Cerebellar nuclear complex (tissue), 1 donor: ENCODE measurements at places on chromosomes 11 and 22.

- no peak for DNase-seq
Measured at GRCh38 chr22:23212061-23213021, 32.0 kb downstream of the BCR start.

DNA sequence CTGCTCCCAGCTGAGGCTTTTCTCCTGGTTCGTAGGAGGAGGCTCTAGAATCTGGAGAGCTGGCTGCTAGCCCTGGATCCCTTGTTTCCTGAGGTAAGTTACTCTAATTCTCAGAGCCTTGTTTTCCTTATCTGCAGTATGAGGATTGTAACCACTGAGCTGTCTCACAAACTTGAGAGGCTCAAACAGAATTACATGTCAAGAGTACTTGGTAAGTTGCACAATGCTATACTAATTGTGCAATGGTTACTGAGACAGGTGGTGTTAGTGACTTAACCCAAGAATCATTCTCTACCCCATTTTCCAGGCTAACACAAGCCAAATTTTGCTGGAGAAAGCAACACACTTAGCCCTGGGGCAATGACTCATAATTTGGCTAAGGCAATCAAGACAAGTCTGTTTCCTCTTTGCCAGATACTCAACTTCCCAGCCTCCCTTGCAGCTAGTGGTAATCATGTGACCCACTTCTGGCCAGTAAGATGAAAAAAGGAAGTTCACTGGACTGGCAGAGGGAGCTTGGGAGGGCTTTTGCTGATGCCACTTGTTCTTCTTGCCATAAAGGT lies 348.0 kb downstream of the TENM4 start:
- no peak for DNase-seq

- DNase-seq = no peak
Measured at GRCh38 chr11:122345586-122345985, 229.6 kb upstream of the BLID start.

DNA sequence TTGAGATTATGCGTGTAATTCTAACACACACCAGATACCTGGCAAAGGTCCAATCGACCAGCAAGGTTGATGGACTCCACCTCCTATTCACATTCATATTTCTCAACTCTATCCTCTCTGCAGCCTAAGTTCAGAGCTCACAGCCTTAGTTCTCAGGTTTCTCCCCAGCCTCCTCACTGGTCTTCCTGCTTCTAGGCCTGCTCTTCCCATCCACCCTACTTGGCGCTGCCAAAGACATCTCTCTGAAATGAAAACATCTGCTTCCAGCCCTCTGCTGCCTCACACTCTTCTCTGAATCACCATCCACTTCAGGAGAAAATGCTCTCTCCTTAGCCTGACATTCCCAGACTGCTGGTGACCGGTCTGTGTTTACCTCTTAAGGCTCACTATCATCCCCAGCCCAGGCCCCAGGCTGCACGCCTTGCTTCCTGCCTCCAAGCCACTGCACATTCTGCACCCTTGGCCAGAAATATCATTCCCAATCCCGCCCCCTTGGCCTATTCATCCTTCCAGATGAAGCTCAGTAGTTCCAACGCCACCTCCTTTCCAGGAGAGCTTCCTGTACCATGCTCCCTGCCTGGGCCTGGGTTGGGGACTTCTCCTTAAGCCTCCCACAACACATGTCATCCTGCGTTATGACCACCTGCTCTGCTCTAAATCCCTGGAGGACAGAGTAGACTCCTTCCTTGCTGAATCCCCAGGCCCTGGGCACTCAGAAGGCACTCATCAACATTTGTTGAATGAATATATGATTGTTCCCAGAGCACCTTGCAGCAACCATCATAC lies 3.5 kb downstream of the ARRB1 start:
- no peak for DNase-seq

- no peak for DNase-seq
Measured at GRCh38 chr22:23834793-23835483, 3.9 kb downstream of the DERL3 start.

DNA sequence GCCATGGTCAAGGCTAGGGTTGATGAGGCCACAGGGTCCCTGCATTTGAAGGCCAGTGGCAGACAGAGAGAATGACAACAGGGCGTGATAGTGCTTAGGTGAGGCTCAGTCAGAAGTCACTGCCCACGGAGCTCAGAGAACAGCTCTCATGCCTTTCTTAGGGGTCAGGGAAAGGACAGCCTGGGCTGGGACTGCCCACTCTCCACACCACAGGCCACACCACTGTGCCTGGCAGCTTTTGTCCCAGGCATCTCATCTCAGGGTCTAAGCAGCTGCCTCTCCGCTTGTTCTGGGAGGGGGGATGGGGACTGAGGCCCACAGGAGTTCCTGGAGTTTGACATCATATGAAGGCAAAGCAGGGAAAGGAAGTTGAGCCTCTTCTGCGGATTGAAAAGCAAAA lies 150.2 kb upstream of the B3GAT1 start:
- DNase-seq = no peak

DNA sequence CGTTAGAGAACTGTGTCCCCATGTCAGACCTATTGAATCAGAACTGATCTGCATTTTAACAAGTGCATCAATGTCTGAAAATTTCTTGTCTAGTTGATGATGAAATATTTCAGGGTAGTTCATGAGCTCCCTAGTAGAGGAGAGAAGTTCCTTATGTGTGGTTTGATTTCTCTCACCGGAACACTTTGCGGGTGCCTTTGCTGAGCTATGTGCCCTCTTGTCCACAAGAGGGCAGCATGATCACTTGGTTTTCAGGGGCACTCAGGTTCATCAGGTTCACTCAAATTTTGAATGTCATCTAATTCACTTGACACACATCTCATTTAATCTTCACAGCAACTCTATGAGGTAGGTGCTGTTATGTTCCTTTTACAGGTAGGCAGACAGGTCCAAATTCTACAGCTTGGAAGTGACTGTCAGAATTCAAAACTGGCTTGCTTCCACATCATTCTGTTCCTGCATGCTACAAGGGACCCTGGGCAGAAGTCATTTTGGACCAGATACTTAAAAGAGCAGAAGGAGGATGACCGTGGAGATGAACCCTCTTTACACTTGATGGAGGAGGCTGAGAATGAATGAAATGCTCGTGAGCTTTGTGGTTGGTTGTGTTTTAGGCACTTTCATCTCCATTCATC lies 55.6 kb downstream of the P4HA3 start:
- DNase-seq = peak; percentile 54

GRCh38 chr22:26445577-26446275 lies 16.7 kb downstream of the ASPHD2 start:
- DNase-seq = no peak

- no peak for DNase-seq
Measured at GRCh38 chr11:9047964-9048523, 43.4 kb downstream of the SCUBE2 start.

- DNase-seq = no peak
Measured at GRCh38 chr11:125342281-125342930, 153.7 kb downstream of the FEZ1 start.

DNA sequence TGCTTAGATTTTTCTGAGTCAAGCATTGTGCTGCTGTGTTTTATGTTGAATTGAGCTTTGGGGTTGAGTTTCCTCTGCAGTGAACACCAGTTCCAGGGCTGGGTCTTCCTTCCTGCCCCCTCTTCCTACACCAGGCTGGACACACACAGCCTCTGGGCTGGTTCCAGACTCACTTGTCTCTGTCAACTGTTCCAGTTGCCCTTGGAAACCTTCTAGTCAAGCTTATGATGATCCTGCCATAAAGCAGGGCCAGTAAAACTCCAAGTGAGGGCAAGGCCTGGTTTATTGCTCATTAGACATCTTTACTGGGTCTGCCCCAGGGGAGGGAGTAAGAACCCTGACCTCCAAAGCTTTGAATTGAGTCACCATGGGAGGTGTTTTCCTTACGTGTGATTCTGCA lies 61.1 kb downstream of the KIAA1671 start:
- no peak for DNase-seq

DNA sequence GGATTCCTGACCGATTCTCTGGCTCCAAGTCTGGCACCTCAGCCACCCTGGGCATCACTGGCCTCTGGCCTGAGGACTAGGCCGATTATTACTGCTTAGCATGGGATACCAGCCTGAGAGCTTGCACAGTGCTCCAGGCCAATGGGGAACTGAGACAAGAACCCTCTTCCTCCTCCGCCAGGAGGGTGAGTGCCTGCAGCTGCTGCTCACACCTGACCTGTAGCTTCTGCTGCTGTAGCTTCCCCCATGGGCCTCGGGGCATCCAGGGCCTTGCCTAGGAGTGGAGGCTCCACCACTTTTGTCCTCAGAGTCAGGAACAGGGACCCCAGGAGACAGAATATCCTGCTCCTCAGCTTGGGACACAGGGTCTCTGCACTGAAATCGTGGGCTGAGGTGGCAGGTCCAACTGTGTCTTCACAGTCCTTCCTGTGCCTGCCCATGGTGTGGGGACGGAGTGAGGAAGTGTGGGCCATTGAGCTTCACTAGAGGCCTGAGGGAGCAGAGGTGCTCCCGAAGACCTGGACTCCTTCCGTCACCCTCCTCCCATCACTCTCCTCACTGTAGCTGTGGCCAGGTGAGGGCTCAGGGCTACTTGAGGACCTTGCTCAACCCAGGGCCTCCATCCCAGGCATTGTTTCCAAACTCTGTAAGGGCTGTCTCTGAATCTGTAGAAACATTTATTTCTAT lies 103.8 kb downstream of the ZNF280B start:
- DNase-seq = no peak

- DNase-seq = no peak
Measured at GRCh38 chr11:19803506-19803998, 90.9 kb downstream of the NAV2 start.

DNA sequence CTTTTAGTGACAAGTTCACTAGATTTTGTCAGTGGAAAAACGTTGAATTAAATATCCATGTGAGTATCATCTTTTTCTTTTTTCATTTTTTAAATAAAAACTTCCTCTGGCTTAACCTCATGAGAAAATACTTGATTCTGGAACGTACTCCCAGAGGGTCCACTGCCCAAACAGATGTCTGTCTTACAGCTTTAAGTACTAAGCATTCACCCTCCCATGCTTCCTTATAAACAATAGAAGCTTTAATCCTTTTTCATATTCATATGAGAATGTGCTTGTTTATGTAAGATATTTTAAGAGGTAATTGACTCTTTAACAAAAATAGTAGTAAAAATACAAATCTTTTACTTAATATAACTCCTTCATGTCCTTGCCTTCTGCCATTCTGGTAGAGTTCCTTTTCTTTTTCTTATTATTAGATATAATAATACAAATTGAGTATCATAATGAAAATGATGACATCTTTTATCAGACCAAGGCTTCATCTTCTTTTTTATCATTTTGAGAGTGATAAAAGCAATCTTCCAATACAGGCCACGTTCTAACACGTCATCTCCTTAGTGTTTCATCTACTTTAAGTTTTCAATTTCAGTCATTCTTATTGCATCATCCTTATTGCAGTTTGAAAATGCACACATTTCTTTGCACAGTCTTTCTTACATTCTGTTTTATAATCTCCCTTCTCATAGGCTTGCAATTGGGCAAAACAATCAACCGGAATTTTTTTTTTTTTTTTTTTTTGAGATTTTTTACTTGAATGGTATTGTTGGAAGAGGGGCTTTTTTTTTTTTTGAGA lies 69.5 kb upstream of the MYO18B start:
- no peak for DNase-seq

DNA sequence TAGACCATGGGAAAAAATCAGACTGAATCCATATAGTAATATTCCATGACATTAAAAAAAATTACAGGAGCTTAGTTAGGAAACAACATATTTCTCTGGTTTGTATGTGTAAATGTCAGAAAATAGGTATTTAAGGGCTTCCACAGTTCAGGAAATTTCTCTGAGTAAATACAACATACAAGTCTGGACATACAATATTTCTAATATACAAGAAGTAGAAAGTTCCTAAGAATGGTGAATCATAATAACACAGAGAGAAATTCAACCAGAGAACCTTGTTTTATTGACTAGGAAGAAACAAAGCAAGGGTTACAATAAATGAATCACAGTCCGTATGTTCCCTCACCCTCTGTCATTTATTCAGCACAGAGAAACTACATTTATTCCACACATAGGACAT lies 532.7 kb upstream of the FAT3 start:
- DNase-seq = no peak

DNA sequence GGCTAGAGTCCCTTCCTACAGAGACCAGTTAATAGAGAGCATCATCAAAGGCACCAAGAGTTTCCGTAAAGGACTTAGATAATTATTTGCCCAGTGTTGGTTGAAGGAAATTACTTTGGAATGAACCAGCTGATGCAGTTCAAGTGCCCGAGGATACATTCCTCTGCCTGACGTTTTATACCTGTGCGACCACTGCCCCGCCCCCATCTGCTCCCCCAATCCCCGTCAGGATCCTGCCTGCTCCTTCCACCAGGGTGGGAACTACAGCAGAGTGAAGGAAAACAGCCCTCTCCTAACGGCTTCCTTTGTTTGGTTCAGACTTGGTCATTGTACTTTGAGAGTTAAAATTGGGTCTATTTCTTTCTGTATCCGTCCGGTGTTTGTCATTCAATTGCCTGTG lies 761.5 kb downstream of the NTM start:
- DNase-seq = no peak

GRCh38 chr11:117289795-117290194 lies 1.4 kb upstream of the BACE1-AS start:
- DNase-seq = no peak

- DNase-seq = no peak
Measured at GRCh38 chr11:122340607-122341290, 224.7 kb upstream of the BLID start.

DNA sequence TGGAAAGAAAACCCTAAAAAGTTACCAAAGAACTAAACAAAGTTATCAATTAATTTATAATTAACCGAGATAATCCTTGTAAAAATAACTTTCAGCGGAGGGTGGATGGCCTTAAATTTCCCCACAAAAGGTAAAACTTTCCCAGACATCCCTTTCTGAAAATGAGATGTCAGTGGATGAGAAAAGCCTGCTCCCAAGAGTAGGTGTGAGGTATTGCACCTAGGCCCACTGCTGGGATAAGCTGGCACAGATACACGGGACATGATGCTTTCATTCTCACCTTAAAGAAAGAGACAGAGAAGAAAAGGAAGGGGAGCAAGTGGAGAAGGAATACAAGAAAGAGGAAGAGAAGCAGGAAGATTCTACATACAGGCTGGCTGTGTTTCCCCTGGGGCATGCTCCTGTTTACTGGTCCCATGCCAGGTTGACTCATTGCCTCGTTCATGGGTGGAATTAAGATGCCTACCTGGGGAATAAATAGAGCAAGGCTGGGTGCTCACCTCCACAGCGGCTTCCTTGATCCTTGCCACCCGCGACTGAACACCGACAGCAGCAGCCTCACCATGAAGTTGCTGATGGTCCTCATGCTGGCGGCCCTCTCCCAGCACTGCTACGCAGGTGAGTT lies at the start of gene SCGB2A2:
SCGB2A2 (plus strand) TSS at position 505 of the 625 bp plus-strand sequence; CDS start at position 564, 59 bp downstream.
- no peak for DNase-seq

GRCh38 chr11:112616327-112617097 lies 344.7 kb upstream of the NCAM1 start:
- DNase-seq = no peak

DNA sequence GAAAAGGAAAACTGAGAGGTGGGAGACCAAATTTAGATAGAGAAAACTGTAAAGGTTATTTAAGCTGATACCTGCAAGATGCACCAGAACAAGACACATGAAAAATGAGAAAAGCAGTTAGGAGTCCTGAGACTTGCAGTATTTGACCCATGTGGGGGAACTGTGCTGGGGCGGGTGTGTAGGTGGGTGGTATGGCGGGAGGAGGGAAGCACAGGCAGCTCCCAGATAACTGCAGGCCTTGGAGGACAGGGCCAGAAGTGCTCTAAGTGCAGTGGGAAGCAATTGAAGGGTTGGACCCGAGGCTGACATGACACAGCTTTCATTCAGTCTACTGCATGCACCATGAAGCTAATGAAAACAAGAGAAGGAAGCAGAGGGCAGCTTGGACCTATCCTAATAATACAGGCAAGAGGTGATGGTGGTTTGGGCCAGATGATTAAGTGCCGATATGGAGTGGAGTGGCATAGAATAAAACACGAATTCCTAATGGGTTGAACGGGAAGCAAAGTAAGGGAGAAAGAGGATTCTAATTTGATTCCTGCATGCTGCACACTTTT lies 48.0 kb upstream of the ANO3 start:
- no peak for DNase-seq
